Large intestine (tissue), 12 donors: ENCODE measurements at places on chromosomes 5 and 9. TPM values are rescaled to one million over a fixed set of nuclear protein-coding genes. Genes with fewer than 3 reads are reported as not detected.

DNA sequence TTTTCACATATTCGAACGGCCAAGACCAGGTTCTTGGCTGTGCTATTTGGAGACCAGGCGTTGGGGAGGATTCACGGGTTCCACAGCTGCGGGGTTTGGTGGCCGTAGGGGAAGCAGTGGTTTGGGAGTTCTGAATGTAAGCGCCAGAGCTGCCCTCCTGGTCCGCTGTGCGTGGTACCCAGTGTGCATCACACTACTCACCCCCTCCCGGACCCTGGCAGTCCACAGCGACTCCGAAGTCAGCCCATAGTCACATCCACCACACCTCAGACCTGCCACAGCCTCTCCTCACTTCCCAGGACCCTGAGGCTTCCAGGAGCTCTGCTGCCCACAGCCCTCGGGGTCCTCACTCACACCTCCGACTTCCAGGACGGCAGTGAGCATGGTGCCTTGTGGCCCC lies 26.8 kb downstream of the AMBP start:
- no peak for DNase-seq

DNA sequence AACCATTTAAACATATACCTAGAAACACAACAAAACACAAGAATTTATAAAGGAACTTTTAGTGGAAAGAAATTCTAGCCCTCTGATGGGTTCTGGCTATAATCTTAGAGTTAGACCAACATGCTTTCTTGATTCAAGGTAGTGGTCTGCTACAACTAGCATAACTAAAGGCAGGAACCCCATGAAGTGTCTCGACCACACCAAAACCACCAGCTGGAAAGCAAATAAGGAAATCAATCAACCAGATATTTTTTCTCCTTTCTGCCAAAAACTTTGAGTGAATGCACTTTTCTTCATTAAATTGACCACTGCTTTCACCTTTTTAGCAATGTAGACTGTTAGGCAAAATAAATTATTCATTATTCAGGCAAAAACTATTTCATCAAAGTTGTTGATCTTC lies 346.4 kb downstream of the EBF1 start:
- DNase-seq, result no peak

DNA sequence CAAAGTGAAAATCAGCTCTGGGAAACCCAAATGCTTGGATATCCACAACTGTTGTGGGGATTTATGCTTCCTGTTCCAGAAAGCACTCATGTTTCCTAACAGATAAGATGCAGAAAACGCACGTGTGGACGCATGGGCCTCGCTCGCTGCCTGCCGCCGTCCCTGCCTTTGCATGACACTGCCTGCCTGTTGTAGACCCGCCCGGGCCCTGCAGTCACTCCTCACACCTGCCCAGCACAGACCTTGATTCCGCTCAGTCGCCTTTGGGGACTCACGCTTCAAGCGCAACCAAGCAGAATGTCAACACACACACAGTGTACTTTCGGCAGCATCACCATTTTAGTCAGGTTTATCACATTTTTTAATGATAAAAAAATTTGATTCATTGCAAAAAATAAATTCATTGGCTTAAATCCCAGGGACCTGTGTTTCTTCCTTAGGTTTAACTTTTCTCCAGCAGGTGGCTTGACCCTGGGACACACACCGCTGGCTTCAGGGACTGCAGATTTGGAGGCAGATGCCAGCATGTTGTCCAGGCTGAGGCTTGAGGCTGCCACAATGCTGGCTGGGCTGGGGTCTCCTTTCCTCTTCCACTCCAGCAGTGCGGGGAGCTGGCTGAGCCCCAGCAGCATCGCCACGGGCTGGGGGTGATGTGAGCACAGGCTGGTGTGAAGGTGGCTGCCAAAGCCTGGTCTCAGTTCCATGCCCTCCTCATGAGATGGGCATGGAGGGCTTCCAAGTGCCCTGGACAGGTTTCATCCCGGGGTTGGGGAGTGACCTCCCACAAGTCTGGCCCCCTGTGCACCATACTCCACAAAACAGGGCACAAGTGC lies 416.9 kb upstream of the IRX4 start:
- no peak for DNase-seq

GRCh38 chr9:118674942-118675341 lies 694.3 kb downstream of the BRINP1 start:
- DNase-seq, result no peak

- no peak for DNase-seq
Measured at GRCh38 chr9:72255569-72255968, 106.3 kb downstream of the GDA start.

- DNase-seq, result no peak
Measured at GRCh38 chr5:104062621-104063377, 500.2 kb upstream of the NUDT12 start.

DNA sequence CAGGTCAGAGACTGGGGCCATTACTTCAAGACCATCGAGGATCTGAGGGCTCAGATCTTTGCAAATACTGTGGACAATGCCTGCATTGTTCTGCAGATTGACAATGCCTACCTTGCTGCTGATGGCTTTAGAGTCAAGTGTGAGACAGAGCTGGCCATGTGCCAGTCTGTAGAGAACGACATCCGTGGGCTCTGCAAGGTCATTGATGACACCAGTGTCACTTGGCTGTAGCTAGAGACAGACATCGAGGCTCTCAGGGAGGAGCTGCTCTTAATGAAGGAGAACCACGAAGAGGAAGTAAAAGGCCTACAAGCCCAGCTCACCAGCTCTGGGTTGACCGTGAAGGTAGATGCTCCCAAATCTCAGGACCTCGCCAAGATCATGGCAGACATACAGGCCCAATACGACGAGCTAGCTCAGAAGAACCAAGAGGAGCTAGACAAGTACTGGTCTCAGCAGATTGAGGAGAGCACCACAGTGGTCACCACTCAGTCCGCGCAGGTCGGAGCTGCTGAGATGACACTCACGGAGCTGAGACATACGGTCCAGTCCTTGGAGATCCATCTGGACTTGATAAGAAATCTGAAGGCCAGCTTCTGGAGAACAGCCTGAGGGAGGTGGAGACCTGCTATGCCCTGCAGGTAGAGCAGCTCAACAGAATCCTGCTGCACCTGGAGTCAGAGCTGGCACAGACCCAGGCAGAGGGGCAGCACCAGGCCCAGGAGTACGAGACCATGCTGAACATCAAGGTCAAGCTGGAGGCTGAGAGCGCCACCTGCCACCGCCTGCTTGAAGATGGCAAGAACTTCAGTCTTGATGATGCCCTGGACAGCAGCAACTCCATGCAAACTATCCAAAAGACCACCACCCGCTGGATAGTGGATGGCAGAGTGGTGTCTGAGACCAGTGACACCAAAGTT lies 9.3 kb downstream of the NIPBL start:
- no peak for DNase-seq

GRCh38 chr5:130496215-130496614 lies 592.0 kb downstream of the CHSY3 start:
- no peak for DNase-seq

DNA sequence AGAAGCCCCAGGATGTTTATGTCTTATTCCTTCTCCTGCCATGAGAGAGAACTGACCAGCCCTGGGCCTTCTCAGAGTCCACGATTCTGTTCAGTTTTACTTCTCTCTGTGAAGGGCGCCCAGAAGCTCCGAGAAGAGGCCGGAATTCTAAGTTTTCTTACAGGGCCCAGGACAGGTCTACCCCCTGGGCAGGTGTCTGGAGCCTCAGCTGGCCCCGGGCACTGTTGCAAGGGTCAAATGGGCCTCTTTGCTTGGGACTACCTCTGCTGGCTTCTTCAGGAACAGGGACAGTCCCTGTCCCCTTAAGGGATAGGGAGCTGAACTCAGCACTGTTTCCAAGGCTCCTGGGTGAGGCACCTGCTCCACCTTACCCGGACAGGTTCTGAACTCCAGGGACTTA lies 55.0 kb downstream of the RASGEF1C start:
- no peak for DNase-seq

DNA sequence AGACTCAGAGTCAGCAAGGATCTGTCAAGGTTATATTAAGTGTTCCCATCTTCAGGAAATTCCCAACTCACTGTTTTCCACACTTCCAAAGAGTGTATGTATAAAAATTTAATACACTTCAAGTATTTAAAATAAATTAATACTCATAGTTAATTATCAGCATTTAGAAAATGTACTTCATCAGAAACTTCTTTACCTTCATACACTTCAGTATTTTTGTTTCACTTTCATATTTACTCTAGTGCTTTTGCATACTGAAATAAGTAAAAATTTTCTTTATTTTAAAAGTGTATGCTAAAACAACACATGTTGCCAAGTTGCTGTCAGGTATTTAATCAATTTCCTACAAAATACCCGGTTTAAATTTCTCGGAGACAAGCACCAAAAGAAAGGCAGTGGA lies 16.5 kb downstream of the RICTOR start:
- no peak for DNase-seq

DNA sequence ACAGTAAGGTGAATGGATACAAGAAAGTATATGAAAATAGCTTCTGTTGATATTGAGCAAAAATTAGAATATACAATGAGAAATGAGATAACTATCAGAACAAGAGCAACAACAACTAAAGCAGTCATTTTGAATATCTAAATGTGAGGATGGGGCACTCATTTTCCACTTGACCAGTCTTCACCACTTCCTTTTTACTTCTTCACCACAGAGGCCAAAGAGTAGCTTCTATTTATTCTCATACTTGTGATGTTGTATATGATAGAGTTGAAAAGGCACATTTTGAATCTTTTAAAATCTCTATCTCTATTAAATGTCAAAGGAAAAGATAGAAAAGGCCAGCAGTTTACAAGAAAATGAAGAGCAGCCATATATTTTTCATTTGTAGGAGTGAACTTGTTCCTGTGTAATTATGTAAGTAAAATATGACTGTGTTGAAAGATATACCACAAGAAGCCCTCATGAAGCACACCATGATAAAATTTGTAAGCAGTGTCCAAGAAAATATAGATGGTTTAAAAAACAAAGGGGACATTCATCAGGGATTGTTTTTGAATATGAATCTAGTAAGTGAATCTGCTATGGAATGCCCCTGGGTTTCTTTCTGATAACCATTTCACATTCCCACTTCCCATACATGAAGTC lies 39.2 kb downstream of the ADAMTS19 start:
- DNase-seq, result no peak

GRCh38 chr5:17184588-17184987 lies 32.8 kb upstream of the BASP1 start:
- DNase-seq, result no peak

DNA sequence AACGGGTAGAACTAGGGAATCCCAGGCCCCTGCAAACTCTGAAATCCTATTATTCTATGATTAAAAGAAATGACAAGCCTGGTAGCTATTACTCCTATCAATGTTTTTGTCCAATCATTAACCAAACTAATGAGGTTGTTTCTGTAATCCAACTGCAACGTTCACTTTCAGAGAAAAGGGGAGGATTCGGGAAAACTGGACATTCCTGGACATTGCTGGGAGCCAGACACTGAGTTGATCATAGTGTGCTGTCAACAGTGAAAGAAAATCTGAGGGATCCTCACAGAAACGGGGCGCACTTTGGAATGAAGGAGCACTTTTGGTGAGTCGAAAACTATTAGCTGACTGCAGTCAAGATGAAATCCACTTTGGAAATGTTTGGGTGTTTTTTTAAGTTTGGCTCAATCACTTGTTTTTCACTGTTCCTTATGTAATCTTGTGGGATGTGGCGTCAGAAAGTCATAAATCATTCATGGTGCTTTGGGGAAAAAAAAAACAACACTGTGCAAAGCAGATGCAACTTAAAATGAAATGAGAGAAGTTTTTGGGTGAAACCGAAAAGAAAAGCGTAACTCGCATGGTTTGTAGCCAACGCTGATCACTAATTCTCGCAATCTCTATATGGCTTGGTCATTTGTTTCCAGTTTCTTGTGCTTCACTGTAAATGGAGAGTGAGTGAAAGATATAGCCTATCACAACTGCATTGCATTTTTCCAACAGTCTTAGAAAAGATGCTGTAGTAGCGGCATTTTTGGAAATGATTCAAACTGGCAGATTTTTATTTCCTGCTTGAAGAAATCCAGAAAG lies 51.2 kb upstream of the ADRA1B start:
- no peak for DNase-seq

The KCNMB1 gene
- 6.5 TPM for polyA plus RNA-seq

The WNK2 gene
- 80.4 TPM for polyA plus RNA-seq

The FLT4 gene
- 10.2 TPM for polyA plus RNA-seq

The GDNF gene
- polyA plus RNA-seq, result 4.2 TPM
